ENCODE measurements at places on chromosomes 2 and 18. TPM values are rescaled to one million over a fixed set of nuclear protein-coding genes. Genes with fewer than 3 reads are reported as not detected.

The OSBPL1A gene
- 205 TPM for total RNA-seq

The KCNIP3 gene
- 46.1 TPM for total RNA-seq

The MOGAT1 gene
- total RNA-seq = 0.54 TPM

The TDRD15 gene
- total RNA-seq = 0.07 TPM

DNA sequence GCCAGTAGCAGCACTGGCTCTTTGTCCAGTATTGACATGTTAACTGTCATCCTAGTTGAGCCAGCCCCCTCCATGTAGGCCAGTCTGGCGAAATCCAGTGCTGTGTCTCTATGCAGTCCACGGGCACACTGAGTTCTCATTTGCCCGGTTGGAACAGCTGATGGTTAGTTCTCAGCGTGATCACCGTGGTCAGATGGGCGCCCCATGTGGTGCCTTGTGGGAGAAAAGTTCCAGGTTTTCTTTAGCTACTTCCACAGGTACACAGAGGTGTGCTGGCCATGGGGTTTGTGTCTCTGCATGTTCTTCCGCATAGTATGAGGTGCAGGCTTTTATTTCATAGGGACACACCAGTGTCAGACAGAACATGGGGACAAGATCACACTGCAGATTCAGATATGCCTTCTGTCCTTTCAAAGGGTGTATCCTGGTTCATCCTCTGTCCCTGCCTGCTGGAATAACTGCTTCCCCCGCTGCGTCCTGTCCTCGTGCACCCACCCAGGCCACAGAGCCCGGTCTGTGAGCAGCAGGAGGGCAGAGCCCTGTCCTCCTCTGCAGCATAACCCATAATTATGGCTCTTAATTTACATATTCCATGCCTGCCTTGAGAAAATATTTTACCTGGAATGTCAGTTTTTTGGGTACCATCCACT lies 334.1 kb downstream of the GBX2 start:
- DNase-seq = no peak

GRCh38 chr2:177542396-177542795 lies 149.8 kb downstream of the AGPS start:
- no peak for DNase-seq

- no peak for DNase-seq
These were observed 143.9 kb downstream of the NCK2 start for GRCh38 chr2:105888625-105889024.

DNA sequence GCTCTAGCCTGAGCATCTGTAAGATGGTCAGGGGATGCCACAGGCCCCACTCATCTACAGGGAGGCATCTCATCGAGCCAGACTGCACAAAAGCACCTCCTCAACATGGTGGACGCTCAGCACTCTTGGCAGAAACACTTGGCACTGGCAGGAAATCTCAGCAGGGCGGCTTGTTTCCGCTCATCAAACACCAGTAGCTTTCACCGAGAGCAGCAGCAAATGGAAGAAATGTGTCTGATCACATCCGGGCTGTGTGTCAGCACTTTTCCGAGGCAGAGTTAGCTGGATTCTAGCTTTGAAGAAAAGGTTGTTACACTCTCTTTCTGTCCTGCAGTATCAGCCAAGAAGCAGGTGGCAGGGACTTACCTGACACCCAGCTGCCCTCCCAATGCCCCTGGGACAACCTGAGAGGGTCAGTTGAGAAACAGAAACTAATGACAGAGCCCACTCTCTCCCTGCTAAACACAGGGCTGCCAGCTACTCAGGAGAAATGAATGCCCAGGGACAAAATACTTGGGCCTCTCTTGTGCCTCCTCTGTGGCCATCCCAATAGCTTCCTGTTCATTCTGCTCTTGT lies 68.9 kb upstream of the FZD7 start:
- no peak for DNase-seq

DNA sequence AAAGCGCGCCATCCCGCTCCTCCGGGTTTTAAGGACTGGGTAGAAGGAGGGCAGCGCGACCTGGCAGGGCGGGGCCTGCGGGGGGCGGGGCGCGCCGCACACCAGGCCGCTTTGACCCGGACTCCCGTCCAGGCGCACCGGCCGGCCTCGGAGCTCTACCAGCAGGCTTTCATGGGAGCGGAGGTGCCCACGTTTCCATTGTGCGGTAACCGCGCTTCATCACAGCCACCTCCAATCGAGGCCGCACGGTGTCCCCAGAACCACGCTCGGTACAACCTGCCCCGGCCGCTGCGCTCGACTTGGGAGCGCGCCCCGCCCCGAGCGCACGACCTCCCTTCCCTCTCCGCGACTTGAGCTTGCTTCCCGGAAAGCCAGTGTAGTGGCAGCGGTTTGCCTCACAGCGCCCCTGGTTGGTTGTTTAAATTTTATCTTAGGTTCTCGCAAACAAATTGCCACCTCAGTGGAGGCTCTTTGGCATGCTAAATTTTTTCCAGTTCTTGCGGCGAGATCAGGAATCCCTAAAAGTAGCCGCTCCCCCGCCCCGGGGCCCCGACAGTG lies 280 bp upstream of the CYP1B1 start:
- DNase-seq = peak; percentile 58
